Small intestine (tissue), 16 donors: ENCODE measurements at places on chromosomes 12 and 14. TPM values are rescaled to one million over a fixed set of nuclear protein-coding genes. Genes with fewer than 3 reads are reported as not detected.

DNA sequence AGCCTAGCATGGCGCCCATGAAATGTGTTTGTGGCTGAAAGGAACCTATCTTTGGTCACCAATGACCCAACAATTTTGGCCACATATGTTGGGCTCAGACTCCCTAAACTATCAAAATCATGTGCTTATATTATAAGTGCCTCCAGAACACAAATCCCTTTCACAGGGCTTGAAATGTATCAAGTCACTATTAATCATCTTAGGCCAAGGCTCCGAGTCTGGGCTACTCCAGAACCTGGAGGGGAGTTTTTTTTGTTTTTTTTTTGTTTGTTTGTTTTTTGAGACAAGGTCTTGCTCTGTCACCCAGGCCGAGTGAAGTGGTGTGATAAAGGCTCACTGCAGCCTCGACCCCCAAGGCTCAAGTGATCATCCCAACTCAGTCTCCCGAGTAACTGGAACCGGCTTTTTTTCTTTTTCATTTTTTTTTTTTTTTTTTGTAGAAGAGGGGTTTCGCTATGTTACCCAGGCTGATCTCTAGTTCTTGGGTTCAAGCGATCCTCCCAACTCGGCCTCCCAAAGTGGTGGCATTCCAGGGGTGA lies 989 bp upstream of the DRAM1 start:
- DNase-seq: no peak

- DNase-seq: no peak
Measured at GRCh38 chr14:94904636-94905035, 134.7 kb upstream of the GSC start.

DNA sequence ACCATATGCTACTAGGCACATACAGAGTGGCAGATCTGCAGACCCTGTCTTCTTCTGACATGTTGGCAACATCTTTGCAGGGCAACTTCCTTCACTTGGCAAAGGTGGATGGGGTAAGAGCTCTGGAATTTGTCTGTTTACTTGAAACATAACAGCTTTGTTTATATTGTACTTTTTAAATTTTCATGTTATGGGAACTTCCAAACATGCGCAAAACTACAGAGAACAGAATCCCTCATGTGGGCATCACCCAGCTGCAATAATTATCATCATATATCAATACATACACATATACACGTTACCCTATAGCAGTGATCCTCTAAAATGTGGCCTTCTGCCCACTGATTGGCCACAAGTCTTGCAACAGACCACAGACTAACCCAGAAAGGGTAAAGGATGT lies 103.4 kb downstream of the STAB2 start:
- no peak for DNase-seq

GRCh38 chr12:123231931-123232330 lies 1.0 kb downstream of the MPHOSPH9 start:
- peak; percentile 28 for DNase-seq

- no peak for DNase-seq
Measured at GRCh38 chr12:116216022-116216756, 61.3 kb downstream of the MED13L start.

GRCh38 chr12:53994264-53995001 lies 5.5 kb upstream of the HOXC9 start:
- peak; percentile 58 for DNase-seq

GRCh38 chr12:1805441-1806081 lies 14.8 kb upstream of the LRTM2 start:
- no peak for DNase-seq

DNA sequence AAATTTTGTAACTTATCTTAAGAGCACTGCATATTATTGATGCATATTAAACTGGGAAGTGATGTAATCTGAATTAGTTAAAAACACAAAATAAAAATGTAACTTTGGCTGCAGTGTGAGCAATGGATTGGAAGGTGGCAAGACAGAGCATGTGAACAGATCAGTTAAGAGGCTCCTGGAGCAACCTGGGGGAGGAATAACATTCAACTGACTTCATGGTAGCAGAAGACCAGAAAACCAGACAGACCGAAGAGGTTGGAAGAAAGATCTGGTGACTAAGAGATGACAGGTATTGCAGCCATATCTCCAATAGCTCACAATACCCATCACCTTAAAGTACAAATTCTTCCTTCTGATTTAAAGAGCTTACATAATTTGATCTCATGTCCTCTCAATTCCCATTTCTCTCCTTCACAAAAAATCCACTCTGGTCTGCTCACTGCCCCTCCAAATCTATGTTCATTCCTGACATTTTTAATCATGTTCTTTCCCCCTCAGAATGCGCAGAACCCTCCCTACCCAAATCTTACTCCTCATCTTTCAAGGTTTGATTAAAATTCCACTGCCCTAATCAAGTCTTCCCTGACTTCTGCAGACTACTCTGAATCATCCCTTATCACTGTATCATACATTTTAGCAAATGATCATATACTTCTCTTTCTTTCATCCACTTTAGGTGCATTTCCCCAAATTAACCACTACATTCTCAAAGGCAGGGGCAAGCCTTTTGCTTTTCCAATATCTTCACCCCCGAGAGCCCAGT lies 51.5 kb downstream of the DUSP16 start:
- no peak for DNase-seq

DNA sequence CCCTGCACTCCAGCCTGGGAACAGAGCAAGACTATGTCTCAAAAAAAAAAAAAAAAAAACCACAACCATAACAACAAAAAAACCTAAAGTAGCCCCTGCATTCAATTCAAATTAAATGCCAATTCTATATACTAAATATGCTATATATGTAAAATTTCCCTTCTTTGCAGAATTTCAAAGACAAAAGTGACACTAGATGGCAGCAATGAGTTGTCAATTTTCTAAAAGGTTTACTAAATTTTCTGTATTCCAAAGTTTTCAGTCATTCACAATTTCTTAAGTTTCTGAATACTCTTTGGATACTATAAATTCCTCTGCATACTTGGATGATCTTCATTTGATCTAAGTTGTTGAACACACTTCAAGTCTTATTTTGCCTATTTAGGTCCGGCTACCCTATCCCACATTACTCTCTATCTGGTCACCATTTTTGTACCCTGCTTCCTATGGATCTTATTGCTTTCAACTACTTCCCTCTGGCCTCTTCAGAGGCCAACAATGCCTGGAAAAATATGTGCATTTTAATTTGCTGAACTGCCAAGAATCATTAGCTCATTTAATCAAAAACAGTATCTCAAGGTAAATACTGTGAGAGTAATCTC lies 27.9 kb downstream of the HNRNPC start:
- peak; percentile 28 for DNase-seq

DNA sequence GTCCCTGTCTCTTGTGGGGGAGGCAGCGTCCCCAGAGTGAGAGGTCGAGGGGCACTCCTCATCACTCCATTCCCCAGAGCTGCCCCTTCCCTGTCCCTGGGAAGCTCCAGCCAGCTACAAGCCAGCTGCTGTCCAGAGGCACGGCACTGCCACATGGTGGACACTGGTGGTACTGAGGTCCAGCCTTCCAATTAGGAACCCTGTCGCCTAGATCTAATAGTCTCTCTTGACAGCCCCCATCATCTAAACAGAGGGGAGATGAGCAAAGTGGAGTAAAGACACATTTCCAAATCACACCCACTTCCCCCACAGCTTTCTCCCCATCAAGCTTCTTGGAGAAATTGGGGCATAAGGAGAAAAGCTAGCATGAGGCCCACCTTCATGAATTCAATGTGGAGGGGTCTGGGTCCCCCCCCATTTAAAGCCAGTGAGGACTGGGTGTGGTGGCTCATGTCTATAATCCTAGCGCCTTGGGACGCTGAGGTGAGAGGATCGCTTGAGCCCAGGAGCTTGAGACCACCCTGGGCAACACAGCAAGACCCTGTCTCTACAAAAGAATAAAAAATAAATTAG lies 2.1 kb upstream of the INHBE start:
- DNase-seq: peak; percentile 86

DNA sequence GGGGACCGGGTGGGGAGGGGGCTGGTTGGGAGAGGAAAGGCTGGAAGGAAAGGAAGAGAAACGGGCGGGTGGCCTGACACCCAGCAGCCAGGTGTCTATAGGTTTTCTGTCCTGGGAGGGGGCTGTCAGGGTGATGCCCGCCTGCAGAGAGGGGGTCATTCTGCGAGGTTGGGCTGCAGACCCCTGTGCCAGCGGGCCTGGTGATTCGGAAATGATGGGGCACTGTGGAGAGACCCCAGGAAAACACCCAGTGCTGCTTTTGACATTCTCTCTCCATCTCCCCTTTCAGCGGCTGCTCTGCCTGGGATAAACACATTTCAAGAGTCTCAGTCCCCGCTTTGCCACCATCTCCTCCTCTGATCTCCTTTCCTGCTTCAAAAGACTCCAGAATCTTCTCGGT lies 168.5 kb upstream of the RTL1 start:
- DNase-seq: no peak

DNA sequence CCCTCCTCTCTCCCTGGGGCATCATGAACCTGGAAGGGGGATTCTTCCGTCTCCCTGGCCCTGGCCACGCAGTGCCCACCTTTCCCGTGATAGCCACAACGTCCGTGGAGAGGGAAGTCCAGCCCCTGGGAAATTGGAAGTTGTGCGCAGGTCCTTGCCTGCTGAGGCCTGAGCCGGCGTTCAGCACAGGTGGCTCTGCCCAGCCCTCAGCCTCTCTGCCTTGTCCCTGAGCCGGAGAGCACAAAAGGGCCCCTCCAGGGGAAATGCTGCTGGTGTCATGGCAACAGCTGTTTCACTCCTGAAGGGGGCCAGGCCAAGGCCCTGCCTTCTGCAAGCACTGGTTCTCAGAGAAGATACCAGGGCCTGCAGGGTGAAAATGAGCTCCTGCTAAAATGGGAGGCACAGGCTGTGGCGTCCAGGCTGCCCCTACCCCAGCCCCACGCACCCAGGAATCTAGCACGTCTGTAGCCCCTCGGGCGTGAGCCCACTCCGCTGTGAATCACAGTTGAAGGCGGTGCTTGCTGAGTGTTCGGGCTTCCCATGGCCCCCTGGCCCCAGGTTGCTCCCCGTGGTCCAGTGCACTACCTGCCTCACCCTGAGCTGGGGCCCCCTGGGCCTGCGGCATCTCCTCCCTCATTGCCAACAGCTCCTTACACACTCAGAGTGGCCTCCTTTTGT lies 149.4 kb downstream of the ADGRD1 start:
- no peak for DNase-seq

- no peak for DNase-seq
Measured at GRCh38 chr14:92874962-92875661, 47.8 kb upstream of the CHGA start.

GRCh38 chr14:51342226-51342625 lies 102.2 kb downstream of the TMX1 start:
- no peak for DNase-seq

- no peak for DNase-seq
Measured at GRCh38 chr12:65200007-65200665, 30.8 kb downstream of the LEMD3 start.

DNA sequence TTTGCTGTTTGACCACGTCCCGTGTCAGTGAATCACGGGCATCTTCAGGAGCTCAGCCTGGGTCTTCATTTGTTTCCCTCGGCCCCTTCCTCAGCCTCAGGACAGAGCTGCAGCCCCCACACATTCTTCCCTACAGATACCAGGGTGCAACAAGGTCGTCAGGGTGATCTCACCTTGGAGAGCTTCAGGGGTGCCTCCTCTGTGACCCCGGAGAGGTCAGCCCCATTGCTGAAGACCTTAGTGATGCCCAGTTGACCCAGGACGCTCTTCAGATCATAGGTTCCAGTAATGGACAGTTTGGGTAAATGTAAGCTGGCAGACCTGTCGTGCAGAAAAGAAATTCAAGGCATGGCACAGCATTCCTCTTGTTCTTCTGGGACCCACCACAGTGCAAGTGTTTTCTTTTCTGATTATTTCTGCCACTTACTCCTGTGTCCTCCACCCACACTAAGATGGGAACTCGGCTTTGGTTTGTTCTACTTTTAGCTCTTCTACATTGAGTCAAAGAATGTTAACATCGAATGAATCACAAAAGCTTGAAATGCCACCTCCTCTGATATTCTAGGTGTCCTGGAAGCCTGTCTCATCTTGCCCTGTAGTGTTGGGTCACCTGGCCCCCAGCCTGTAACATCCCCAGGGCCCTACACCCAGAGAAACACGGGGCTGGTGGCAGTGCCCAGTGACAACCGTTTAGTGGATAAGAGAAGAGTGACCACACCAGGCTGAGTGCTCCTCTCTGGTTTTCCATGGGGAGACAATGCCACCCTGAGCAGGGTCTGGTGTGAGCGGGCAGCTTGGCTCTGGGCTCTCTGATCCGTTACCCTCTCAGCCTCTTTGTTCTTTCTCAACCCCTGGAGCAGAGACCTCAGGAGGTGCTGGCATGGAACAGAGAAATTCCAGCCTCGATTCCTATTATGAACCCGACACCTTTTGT lies 8.8 kb downstream of the SERPINA1 start:
- no peak for DNase-seq

DNA sequence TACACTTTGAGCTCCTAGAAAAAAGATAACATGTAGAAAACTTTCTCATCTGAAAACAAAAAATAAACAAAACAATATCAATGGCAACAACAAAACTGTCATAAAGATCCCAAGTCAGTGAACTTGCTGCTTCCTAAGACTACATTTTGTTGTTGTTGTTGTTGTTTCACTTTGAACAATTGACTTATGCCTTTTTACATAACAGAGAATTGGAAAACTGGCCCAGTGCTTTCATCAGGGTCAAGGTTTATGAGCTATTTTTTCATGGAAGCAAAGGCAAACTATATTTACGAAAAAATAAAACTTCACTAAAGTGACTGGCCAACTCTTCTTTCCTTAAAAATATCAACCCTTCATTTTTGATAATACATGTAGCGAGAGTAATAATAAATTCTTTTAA lies 6.3 kb downstream of the DCN start:
- no peak for DNase-seq

GRCh38 chr14:74982661-74983060 lies 20.1 kb upstream of the EIF2B2 start:
- no peak for DNase-seq

GRCh38 chr14:105419195-105420091 lies at the start of gene MTA1:
MTA1 (plus strand) TSS chr14:105419827; CDS start chr14:105420036, 209 bp downstream.
- peak; percentile 65 for DNase-seq

DNA sequence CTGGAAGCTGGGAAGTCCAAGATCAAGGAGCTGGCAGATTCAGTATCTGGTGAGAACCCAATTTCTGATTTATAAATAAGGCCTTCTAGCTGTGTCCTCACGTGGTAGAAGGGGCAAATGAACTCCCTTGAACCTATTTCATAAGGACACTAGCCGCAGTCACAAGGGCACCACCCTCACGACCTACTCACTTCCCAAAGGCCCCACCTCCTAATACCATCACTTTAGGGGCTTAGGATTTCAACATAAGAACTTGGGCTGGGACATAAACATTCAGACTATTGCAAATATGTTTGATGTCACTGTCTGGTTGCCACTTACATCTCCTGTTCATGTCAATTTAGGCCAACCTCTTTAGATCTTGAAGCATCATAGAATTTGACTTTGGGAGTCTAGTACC lies 10.8 kb upstream of the CNIH1 start:
- DNase-seq: no peak

- no peak for DNase-seq
Measured at GRCh38 chr12:131675126-131676080, 35.5 kb upstream of the SFSWAP start.

PMEL gene
- polyA plus RNA-seq: 3.1 TPM

RPS6KL1 gene
- polyA plus RNA-seq: 3.4 TPM

KRT79 gene
- 0.31 TPM for polyA plus RNA-seq

GSC gene
- polyA plus RNA-seq: not detected

TPPP2 gene
- 0.34 TPM for polyA plus RNA-seq
